A549 treated with RU486 at 1 μM for 4 hours (cell line): ENCODE measurements at places on chromosomes 3 and 15. TPM values are rescaled to one million over a fixed set of nuclear protein-coding genes. Genes with fewer than 3 reads are reported as not detected.

Gene IQCH
- total RNA-seq = 1.4 to 3.5 TPM (median 1.5 TPM) in 5 replicates

Gene THSD4
- 15.6 to 22.7 TPM (median 21.4 TPM) in 5 replicates for total RNA-seq

Gene MDFIC2
- not detected in 5 replicates for total RNA-seq

Gene SIDT1
- total RNA-seq = 0.37 to 0.96 TPM (median 0.60 TPM) in 5 replicates

Gene MUSTN1
- total RNA-seq = not detected in 5 replicates

Gene BRPF1
- 16.1 to 19.8 TPM (median 18.8 TPM) in 5 replicates for total RNA-seq

Gene HES1
- total RNA-seq = 10.4 to 16.2 TPM (median 14.4 TPM) in 5 replicates

Gene PPP1R14D
- total RNA-seq = 0.28 to 0.38 TPM in 2 of 5 replicates, not detected in the others

Gene NGLY1
- total RNA-seq = 15.9 to 21.3 TPM (median 17.8 TPM) in 5 replicates

Gene WDR76
- 10.0 to 18.2 TPM (median 13.2 TPM) in 5 replicates for total RNA-seq
